ENCODE measurements at places on chromosomes 11 and 22.

DNA sequence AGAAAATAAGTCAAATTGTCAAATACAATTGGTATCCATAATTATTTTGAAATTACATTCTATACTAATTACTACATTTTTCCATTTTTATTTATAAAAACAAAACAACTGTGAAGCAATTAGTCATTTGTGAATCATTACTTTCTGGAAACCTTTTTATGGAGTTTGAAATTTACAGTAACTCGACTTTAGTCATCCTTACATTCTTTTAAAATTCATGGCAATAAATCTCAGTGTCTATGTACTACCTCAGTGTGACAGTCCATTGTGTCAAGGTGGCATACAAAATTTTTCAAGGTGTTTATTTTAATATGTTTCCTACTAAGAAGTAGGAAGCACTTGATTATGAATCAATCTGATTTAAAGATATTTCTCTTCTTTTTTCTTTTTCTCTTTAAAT lies 1949.4 kb upstream of the RAG2 start:
- no peaks in the 10 kb centered on the region for H3K27me3 ChIP-seq
- DNase-seq: no peak
- H3K27ac ChIP-seq: no peak overlapping the region
- no peaks in the 10 kb centered on the region for H3K4me1 ChIP-seq

- no peaks in the 10 kb centered on the region for H3K36me3 ChIP-seq
- H3K27me3 ChIP-seq: no peaks in the 10 kb centered on the region
- no peak overlapping the region for H3K4me3 ChIP-seq
- H3K27ac ChIP-seq: no peak overlapping the region
- DNase-seq: no peak
Measured at GRCh38 chr22:17164392-17165024, 5.4 kb upstream of the HDHD5 start.

DNA sequence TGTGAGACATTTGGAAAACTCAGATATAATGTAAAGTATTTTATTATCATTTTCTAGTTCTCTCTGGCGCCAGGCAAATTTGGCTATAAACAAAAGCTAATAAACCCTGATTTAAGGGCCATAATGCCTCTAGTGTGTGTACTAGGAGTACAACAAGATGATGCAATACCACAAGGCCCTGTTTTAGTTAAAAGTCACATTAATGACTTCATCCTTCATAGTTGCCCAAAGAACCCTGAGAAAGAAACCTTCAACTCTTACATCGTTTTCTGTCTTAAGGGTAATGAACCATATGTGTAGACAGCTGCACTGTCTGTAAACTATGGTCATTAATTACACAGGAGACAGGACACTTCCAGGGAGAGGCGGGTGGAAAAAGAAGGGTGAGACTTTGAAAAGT lies 538.4 kb downstream of the FAM181B start:
- H3K27me3 ChIP-seq: no peaks in the 10 kb centered on the region
- H3K4me3 ChIP-seq: no peak overlapping the region
- DNase-seq: no peak
- no peaks in the 10 kb centered on the region for H3K36me3 ChIP-seq
- no peaks in the 10 kb centered on the region for H3K4me1 ChIP-seq
- peak overlapping the region; percentile 6 for H3K27ac ChIP-seq

DNA sequence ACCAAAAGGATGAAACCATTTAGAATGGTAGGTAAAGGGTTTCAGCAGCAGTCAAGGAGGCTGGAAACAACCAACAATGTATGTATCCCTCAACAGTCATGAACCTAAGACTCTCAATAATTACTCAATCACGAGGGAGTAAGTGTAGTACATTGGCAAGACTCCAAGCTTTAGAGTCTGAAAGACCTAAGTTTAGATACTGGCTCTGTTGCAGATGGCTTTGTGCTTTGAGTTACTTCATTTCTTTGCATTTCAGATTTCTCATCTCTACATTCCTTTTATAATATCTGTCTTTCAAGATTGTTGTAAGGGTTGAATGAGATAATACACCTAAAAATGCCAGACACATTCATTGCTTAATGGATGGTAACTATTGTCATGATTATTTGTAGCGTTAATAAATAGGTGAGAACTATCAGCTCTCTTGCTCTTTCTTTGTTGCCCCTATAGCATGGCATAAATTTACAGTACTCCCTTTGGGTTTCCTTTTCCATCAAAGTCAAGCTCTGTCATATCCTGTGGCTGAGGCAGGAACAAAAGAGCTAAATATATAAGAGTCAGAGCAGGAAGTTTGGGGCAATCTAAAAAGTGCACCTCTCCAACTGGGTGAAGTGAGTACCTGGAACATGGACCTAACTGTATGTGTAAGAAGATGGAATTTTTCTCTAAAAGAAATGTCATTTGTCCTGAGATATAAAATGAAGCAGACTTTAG lies 228.2 kb upstream of the ZC3H12C start:
- H3K27me3 ChIP-seq: no peaks in the 10 kb centered on the region
- H3K4me1 ChIP-seq: no peaks in the 10 kb centered on the region
- H3K36me3 ChIP-seq: no peaks in the 10 kb centered on the region
- no peak overlapping the region for H3K4me3 ChIP-seq
- DNase-seq: no peak

DNA sequence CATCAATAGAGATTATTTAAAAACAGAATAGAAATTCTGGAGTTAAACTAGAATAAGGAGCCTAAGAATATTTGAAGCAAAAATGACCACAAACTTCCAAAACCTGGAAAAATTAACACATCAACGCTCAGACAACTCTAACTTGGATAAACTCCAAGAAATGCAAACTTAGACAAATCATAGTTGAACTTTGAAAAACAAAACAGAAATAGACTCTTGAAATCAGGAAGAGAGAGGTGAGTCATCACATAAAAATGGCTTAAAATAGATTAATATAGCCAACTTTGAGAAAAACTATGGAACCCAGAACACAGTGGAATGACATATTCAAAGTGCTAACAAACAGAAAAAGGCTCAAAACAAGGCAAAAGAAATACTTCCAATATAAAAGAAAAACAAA lies 974.2 kb downstream of the JRKL start:
- H3K4me1 ChIP-seq: no peaks in the 10 kb centered on the region
- no peaks in the 10 kb centered on the region for H3K36me3 ChIP-seq
- H3K27ac ChIP-seq: no peak overlapping the region
- no peak overlapping the region for H3K4me3 ChIP-seq
- H3K27me3 ChIP-seq: no peaks in the 10 kb centered on the region

- H3K36me3 ChIP-seq: no peaks in the 10 kb centered on the region
- H3K4me1 ChIP-seq: no peaks in the 10 kb centered on the region
- no peak for DNase-seq
- H3K27me3 ChIP-seq: no peaks in the 10 kb centered on the region
- no peak overlapping the region for H3K4me3 ChIP-seq
Measured at GRCh38 chr22:49425356-49425755, 402.3 kb downstream of the BRD1 start.

- no peaks in the 10 kb centered on the region for H3K36me3 ChIP-seq
- no peaks in the 10 kb centered on the region for H3K4me1 ChIP-seq
- DNase-seq: no peak
- no peak overlapping the region for H3K4me3 ChIP-seq
Measured at GRCh38 chr11:9267680-9268079, 2.5 kb upstream of the DENND5A start.

GRCh38 chr11:3947061-3947460 lies 91.6 kb downstream of the STIM1 start:
- H3K27ac ChIP-seq: peak overlapping the region; percentile 82
- H3K36me3 ChIP-seq: no peaks in the 10 kb centered on the region

- no peaks in the 10 kb centered on the region for H3K4me1 ChIP-seq
- no peak overlapping the region for H3K27ac ChIP-seq
- H3K27me3 ChIP-seq: no peaks in the 10 kb centered on the region
Measured at GRCh38 chr11:24886880-24887619, 390.2 kb downstream of the LUZP2 start.

GRCh38 chr22:28438183-28438768 lies 241.4 kb downstream of the TTC28 start:
- no peaks in the 10 kb centered on the region for H3K27me3 ChIP-seq
- no peaks in the 10 kb centered on the region for H3K4me1 ChIP-seq
- no peak overlapping the region for H3K4me3 ChIP-seq
- DNase-seq: no peak
- H3K36me3 ChIP-seq: no peaks in the 10 kb centered on the region

GRCh38 chr11:69361048-69361447 lies 67.1 kb downstream of the MYEOV start:
- no peaks in the 10 kb centered on the region for H3K27me3 ChIP-seq
- no peak overlapping the region for H3K4me3 ChIP-seq
- no peaks in the 10 kb centered on the region for H3K36me3 ChIP-seq
- no peak for DNase-seq
- no peak overlapping the region for H3K27ac ChIP-seq

DNA sequence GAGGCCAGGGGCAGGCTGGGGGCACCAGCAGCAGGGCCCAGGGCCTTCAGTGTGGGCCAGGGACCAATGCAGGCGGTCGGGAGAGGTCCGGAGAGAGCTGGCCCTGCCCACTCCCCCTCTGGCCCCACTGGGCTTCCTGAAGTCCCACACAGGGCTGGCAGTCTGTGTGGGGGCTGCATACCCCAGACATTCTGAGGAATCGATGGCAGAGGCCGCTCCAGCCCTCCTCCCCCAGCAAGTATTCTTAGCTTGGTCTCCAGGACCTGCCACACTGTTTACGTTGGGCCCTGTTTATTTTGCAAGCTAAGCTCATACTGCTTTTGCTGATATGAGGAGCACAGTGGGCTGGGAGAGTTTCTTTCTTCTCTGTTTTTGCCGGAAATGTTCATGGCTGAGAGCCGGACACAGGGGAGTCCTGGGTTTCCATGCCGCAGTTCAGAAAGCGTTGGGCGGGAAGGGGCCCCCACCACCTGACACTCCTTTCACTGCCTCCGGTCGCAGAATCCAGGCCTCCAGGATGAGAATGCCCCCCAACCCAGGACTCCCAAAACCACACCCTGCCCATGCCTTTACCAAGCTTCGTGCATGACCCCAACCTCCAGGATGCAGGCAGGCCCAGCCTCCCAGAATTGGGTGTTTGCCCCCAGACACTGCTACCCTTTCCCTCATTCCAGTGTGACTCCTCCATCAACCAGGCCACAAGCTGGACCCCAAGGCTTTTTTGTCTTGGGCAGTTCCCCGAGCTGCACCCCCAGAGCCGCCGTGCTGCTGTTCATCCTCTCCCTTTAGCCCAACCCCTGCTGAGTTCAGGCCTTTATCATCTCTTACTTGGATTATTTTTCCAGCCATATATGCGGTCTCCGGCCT lies 81.8 kb upstream of the KCNQ1OT1 start:
- H3K36me3 ChIP-seq: no peaks in the 10 kb centered on the region
- H3K4me1 ChIP-seq: peaks cover 11% of the 10 kb centered on the region
- peak; percentile 13 for DNase-seq
- H3K27me3 ChIP-seq: no peaks in the 10 kb centered on the region

DNA sequence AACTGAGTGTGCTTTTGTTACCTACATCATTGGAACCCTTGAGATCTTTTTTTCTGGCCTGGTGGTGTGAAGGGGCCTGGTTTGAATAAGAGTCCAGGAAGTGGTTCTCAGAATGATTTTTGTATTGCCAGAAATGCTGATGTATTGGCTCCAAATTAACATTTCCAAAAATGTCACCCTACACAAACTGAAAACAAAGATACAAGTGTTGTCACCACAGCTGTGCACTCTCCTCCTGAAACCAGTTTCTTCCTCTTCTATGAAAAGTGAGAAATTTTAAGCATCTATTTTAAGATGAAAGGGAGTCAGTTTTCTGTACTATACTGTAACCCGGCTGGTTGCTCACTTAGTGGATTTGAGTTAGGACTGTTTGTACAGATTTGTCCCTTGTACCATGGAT lies 218.8 kb downstream of the PGR start:
- no peak overlapping the region for H3K27ac ChIP-seq
- DNase-seq: no peak
- no peaks in the 10 kb centered on the region for H3K4me1 ChIP-seq
- H3K4me3 ChIP-seq: no peak overlapping the region
- H3K36me3 ChIP-seq: no peaks in the 10 kb centered on the region

GRCh38 chr11:64724863-64725532 lies 2.0 kb upstream of the NRXN2 start:
- H3K4me3 ChIP-seq: no peak overlapping the region
- no peak for DNase-seq
- no peak overlapping the region for H3K27ac ChIP-seq
- no peaks in the 10 kb centered on the region for H3K4me1 ChIP-seq
- H3K27me3 ChIP-seq: no peaks in the 10 kb centered on the region

DNA sequence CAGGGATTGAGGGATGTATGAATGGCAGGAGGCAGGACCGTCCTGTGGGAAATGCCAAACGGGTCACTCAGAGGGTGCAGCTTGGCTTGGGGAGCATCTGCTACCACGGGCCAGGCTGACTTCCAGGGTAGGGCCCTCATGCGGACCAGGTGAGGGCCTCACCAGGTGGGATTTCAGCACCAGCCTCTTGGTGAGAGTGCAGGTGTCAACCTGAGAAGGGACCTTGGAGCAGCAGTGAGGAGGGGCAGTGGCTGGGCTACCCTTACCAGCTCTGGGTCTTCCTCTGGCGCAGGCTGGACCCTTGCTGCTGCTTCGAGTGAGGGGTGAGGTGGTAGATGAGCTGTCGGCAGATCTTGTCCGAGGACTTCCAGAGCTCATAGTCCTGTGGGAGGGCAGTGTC lies 4.9 kb downstream of the LRRC75B start:
- DNase-seq: no peak
- no peaks in the 10 kb centered on the region for H3K36me3 ChIP-seq
- H3K27me3 ChIP-seq: no peaks in the 10 kb centered on the region
- no peaks in the 10 kb centered on the region for H3K4me1 ChIP-seq

DNA sequence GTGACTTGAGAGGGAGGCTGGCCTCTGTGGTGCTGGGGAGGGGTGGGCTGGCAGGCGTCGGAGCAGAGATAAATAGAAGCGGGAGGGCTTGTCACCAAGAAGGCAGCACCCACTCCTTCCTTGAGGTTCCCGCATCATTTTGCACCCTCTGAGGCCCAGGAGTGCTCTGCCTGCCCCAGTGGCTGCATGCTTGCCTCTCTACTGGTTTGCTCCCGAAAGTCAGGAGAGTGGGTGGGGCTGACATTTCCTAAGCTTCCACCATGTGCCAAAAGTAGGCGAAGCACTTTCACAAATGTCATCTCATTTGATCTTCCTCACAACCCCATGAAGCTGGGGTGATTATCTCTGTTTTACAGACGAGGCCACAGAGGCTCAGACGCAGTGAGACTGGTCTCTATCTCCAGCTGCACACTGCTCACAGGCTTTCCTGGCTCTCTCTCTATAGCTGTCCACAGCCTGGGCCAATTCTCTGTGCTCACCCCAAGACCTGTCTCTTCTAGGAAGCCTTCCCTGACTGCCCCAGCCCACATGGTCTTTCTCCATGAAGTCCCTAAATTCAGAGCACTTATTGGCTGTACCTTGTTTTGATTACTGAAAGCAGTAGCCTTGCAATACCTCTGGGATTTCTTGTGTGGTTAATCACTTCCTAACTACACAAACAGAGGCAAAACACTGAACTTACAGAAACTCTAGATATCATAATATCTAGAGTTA lies 2.6 kb upstream of the UCP3 start:
- no peak overlapping the region for H3K4me3 ChIP-seq
- no peak for DNase-seq
- H3K27ac ChIP-seq: no peak overlapping the region
- H3K4me1 ChIP-seq: no peaks in the 10 kb centered on the region
- no peaks in the 10 kb centered on the region for H3K27me3 ChIP-seq

- no peak for DNase-seq
- H3K4me1 ChIP-seq: peaks cover 10% of the 10 kb centered on the region
- no peak overlapping the region for H3K4me3 ChIP-seq
- no peaks in the 10 kb centered on the region for H3K36me3 ChIP-seq
- no peaks in the 10 kb centered on the region for H3K27me3 ChIP-seq
Measured at GRCh38 chr11:114298710-114299109, 2.5 kb downstream of the NNMT start.

Measured in uterus (tissue), 4 donors.